ENCODE measurements at places on chromosomes 7 and 10.

DNA sequence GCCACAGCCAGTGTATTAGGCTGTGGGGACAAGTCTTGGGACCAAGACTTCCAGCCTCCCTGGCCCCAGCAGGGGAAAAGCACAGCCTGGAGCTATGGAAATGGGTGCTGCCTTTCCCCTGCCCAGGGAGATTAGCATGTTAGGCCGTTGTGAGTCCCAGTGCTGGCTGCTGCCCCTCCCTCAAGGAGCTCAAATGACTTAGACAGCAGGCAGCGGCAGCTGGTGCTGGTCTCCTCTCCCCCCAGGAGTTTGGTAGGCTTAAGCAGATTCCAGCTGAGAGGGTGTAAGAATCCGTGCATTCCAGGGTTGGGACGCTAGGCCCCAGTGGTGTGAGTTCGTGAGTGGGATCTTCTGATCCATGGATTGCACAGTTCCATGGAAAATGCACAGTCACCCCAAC lies 301.5 kb upstream of the PHF14 start:
- DNase-seq = no peak

DNA sequence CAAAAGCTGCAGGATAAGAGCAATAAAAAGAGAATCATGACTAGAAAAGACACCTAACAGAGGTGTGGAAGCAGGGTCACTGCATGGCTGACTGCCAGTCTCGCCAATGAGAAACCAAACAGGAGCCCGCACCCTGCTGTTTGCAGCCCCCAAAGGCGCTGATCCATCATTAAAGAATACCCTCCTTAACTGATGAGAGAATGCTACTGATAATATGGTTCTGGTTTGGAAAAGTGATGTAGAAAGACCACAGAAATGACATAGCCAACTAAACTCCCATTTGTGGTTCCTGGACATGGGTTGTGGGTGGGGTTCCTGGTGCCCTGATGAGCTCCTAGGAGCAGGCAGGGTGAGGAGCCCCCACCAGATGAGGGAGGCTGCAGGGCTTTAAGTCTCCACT lies 207.4 kb downstream of the TNS3 start:
- DNase-seq = no peak

GRCh38 chr10:13847201-13847631 lies 260.5 kb downstream of the PRPF18 start:
- no peak for DNase-seq

DNA sequence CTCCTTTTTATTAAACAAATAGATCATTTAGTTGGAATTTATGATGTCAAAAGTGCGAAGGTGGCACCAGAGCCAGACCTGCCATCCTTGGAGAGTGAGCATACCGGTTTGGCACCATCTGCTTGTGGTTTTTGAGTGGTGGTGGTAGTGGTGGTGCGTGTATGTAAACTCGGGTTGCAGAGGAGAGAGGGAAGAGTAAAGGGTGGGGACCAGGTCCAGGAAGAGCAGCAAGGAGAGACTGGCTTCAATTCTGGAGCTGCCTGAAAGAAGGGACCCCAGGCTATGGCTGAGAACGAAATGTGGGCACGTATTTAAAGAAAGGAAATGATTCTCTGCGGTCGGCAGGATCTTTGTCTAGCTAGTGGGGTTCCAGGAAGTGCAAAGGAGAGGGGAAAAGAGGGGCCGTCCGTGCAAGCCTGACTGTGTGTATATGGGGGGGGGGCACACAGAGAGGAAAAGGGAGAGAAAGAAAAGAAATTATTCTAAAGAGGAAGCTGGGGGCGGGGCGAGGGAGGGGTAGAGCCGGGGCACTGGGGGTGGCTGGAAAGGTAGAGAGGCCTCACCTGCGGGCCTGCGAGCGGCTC lies 448 bp upstream of the GOLGA7B start:
- no peak for DNase-seq

DNA sequence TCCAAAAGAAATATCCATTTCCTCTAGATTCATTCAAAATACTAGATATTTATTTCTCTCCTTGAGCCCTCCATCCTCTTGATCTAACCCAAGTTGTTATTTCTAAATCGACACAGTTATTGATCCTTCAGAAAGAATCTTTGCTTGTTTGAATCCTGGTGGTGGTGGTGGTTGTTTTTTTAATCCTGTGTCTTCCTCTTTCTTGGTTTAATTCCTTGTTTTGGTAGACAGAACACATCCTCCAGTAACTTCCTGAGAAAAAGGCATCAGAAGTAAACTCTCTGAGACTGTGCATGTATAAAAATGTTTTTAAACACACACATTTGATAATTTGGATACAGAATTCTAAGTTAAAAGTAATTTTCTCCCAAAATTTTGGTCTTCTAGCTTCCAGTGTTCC lies 49.9 kb downstream of the SIRT1 start:
- DNase-seq = no peak

GRCh38 chr7:18896343-18896975 lies 221.0 kb downstream of the TWIST1 start:
- DNase-seq = no peak

- DNase-seq = no peak
Observed at GRCh38 chr10:27801171-27801785, 55.7 kb upstream of the MKX start.

- no peak for DNase-seq
Observed at GRCh38 chr10:28684157-28684985, 7.0 kb downstream of the BAMBI start.

DNA sequence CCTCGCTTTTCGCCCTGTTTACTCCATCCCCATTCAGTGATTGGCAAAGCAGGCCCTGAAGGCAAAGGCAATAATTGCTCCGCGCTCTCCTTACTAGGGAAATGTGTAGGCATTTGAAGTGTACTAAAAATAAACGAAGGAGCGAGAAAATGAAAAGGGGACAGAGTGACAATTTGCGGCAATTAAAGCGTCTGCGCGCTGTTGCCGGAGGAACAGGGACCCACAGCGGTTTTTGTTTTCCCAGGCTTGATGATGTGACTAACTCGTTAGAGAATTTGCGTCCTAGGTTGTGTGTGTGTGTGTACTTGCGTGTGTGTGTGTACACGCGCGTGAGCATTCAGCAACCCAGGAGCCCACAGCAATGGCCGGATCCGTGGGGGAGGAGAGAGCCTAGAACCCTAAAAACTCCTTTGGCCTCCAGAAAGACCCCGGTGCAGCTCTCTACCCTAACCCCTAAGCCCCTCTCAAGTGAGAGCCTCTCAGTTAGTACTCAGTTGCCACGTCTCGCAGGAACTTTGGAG lies 7.8 kb upstream of the DLX6 start:
- DNase-seq = no peak

GRCh38 chr7:79984210-79984609 lies 150.4 kb upstream of the GNAI1 start:
- no peak for DNase-seq

DNA sequence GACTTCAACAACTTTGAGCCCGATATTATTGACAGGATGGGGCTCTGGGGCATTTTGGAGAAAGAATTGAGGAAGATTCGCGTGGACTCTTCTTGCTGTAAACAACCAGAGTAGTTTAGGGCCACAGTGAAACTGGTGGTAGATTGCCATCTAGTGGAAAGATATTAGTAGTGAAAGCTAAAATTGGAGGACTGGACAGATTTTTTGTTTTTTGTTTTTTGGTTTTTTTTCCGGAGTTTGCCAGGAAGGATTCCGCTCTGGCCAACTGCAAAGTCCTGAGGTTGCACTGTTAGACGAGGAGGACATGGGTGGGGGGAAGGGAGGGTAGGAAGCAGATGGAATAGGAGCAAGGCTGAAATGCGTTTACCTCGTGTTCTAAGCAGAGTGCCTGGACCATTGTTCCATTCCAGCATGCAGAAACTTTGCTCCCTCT lies 11.7 kb downstream of the NOBOX start:
- no peak for DNase-seq

DNA sequence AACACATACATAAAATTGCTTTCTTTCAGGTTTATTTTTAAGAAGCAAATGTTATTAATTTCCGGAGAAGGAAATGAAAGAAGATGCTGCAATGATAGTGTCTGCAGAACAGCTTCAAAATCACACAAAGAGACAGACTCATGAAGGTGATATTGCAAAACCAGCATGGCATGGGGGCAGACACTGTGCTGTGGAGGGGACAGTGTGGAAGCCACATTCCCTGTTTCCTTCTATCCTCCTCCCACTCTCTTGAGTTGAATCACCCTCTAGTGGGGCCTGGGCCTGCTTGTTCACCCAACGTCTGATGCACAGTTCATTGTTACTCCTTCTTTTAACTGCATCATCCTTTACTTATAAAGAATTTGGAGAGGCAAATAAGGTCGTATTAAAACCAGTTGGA lies 104.0 kb upstream of the INSIG1 start:
- DNase-seq = no peak

DNA sequence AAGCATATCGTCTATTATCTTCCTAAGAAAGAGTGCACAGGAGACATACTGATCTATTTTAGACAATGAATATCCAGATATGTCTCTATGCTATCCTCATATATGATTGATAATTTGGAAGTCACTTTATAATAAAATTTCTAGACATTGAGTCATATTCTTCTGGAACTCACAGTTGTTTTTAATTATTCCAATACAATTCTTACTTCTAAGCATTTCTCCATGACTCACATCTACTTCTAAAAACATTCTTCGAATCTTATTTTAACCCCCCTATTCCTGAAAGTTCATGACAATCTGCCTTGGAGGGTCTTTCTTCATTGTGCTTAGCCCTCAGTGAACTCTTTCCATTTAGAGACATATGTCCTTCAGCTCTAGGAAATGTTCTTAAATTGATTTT lies 368.1 kb downstream of the MDFIC start:
- no peak for DNase-seq

DNA sequence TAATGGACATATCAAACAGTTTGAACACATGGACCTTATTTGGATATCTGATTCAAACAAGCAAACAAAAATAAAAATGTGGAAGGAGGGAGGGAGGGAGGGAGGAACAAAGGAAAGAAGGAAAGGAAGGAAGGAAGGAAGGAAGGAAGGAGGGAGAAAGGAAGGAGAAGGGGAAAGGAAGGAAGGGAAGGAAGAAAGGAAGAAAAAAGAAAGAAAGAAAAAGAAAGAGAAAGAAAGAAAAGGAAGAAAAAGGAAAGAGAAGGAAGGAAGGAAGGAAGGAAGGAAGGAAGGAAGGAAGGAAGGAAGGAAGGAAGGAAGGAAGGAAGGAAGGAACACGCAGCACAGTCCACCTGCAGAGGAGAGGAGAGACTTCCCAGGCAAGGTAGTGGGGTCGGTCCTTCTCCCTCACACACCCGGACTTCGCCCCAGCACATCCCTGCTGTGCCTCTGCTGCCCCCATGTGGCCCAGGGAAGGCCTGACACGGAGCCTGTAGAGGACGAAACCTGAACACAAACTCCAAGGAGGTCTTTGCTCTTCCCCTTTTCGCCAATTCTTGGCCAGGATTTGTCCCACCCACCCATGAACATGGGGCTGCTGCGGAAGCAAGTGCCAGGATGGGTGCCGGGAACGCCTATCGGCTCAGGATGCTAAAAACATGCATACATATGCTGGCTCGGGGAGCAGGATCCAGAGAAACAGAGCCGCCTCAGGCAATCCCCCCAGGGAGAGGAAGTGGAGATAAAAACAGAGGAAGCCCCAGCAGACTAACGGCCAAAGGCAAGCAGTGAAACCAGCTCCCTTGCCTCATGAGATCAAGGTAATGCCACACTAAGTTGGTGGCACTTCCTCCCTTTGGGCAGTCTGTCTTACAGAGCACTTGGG lies 52.3 kb upstream of the DGKI start:
- peak; percentile 56 for DNase-seq
